ENCODE measurements at places on chromosomes 12 and 14. TPM values are rescaled to one million over a fixed set of nuclear protein-coding genes. Genes with fewer than 3 reads are reported as not detected.

AHNAK2 gene
- 24.5 TPM for total RNA-seq

ANG gene
- total RNA-seq = 6.4 TPM

C12orf50 gene
- total RNA-seq = not detected

ACOT6 gene
- total RNA-seq = not detected

CAPZA3 gene
- not detected for total RNA-seq

- no peak for DNase-seq
These were observed 58.5 kb upstream of the PLXNC1 start for GRCh38 chr12:94089891-94090290.

DNA sequence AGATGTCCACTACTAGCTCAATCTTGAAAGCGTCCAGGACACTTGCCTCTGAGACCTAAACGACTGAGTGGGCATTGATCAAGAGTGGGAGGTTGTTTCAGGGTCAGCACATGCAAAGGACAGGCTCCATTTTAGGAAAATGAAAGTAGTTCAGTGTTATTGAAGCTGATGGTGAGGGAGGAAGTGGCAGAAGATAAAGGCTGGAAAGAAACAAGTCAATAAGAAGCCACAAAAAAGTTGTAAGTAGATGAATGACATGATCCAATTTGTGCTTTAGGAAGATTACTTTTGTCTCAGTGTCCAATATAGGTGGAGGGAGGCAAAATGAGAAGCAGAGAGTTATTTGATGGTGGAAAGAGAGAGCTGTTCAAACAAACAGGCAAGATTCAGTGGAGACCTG, 22.0 kb downstream of the GPR65 start:
- DNase-seq = no peak

- DNase-seq = no peak
These were observed 26.5 kb downstream of the DMAC2L start for GRCh38 chr14:50338587-50338986.

- DNase-seq = no peak
These were observed 218.6 kb upstream of the SLC38A2 start for GRCh38 chr12:46590991-46591703.

GRCh38 chr12:31120392-31121008, 46.8 kb downstream of the DDX11 start:
- no peak for DNase-seq

DNA sequence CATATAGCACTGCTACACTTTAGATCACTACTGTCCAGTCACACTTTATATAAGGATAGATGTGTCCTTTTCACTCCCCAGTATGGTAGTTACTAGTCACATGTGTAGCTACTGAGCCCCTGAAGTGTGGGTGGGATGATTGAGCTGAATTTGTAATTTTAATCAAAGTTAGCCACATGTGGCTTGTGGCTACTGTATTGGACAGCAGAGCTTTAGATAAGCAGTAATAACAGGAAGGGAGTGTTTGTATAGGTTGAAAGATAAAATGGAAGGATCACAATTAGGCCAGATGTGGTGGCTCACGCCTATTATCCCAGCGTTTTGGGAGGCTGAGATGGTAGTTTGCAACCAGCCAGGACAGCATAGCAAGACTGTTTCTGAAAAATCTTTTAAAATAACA, 23.5 kb downstream of the NAA30 start:
- DNase-seq = no peak

- peak; percentile 63 for DNase-seq
These were observed 27.7 kb downstream of the LRP6 start for GRCh38 chr12:12239127-12239526.

DNA sequence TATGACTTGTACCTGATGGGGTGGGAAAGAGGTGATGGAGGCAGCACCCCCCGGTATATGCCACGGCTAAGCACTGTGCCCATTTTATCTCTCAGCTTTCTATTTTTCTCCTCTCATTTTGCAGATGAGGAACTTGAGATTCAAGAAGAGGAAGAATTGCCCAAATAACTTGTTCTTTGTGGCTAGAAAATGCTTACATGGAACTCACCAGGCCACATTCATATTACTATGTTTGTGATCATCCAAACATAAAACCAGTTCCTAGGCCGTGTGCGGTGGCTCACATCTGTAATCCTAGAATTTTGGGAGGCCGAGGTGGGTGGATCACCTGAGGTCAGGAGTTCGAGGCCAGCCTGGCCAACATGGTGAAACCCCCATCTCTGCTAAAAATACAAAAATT, 14.5 kb upstream of the PSMD9 start:
- no peak for DNase-seq

GRCh38 chr14:68690089-68690958, 102.5 kb downstream of the ZFP36L1 start:
- DNase-seq = no peak

GRCh38 chr12:86052921-86053320, 178.8 kb downstream of the NTS start:
- no peak for DNase-seq

DNA sequence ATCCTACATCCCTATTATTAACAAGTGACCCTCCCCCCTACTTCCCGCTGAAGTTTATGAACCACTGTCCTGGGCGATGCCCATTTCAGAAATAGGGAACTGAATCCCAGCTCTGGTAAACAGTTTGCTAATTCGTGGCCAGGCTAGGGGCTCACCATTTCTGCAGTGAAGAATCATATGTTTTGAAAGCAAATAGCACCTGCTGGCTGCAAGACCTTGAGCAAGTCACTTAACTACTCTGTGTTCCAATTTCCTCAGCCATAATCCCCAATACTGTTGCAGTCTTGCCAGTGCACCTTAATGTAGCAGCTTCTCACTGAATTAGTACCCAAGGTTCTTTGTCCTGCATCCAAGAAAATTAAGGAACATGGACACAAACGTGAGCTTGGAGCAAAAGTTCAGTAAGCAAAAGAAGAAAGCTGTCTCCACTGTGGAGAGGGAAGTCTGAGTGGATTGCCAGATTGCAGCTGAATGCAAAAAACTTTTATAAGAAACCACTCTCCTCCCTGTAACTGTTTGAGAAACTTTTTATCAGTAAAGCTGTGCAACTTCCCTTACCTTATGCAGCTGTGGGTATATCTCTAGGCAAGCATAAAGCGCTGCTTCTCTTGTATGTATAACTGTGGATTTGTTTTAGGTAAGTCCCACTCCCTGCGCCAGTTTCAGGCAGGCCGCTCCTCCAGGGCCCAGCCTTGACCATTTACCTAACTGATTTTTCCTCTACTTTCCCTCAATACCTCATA, 824 bp downstream of the OAS1 start:
- DNase-seq = no peak

- DNase-seq = peak; percentile 28
These were observed 44.0 kb downstream of the LRRC74A start for GRCh38 chr14:76870166-76870565.

DNA sequence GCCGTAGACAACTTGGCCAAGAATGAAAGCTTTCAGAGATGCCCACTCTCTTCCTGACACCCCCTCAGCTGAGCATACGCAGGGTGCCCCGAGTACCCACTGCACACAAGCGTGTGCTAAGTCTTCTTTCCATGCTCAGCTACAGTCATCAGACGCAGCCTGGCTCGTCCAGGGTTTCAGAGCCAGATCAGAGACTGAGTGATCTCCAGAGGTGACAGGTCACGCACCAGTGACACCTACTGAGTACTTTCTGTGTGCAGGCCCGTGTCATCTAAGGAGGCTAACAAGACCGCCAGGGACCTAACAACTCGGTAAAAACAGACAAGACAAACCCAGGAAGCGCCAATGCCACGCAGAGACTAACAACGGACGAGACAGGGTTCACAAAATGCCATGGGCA, 25.1 kb downstream of the STX2 start:
- DNase-seq = no peak

- no peak for DNase-seq
These were observed 177.3 kb downstream of the MYRFL start for GRCh38 chr12:70002097-70002911.

Measured in dermis blood vessel endothelial cell (primary cell).